Epithelial cell of esophagus (primary cell): ENCODE measurements at places on chromosomes 13 and 19.
A peak's percentile ranks its signal among the peaks of the same experiment; 100 is the strongest.

- DNase-seq = no peak
These were observed 149.0 kb upstream of the ZNF536 start for GRCh38 chr19:30222992-30223865.

DNA sequence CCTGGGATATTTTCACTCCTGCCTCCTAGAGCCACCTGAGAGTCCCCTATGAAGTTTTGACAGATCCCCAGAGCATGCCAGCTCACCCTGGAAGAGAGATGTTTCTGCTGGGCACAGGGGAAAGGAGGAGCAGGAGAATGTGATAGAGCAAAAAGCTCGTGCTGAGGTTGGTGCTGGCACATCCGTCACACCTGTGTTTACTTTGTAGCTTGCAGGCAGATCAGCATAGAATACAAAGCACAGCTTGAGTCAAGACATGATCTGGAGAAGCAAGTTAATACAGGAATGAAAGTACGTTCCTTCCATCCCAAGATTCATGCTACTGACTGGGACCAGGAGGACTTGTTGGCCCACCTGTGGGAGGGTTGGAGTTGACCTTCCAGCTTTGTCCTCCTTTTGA, 46.1 kb downstream of the HSPH1 start:
- peak; percentile 88 for DNase-seq

- no peak for DNase-seq
These were observed 3.7 kb upstream of the AKAP8L start for GRCh38 chr19:15422296-15423075.

GRCh38 chr19:16293118-16294091, 31.2 kb upstream of the KLF2 start:
- peak; percentile 8 for DNase-seq

DNA sequence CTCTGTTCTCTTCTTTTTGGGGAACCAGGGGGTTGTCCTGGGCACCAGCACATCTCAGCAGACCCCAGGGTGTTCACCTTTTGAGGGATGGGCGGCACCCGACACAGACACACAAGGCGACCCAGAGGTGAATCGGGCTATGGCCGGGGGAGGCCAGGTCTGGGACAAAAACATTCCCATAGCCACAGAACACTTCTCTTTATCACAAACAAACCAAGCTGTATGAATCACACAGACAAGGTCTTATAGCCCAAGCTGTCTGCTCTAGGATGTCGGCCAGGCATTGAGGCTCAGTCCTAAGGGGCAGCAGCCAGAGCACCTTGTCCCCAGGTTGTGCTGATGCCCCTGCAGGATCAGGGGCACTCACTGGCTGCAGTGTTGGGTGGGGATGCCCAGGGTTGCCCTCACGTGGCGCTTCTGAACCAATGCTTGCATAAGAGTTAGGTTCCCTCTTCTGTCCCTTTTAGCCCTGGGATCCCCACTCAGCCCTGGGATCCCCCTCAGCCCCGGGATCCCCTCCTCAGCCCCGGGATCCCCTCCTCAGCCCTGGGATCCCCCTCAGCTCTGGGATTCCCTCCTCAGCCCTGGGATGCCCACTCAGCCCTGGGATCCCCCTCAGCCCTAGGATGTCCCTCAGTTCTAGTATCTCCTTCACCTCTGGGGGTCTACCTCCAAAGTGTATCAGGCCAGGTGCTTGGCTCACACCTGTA, 26.9 kb downstream of the MAU2 start:
- no peak for DNase-seq

DNA sequence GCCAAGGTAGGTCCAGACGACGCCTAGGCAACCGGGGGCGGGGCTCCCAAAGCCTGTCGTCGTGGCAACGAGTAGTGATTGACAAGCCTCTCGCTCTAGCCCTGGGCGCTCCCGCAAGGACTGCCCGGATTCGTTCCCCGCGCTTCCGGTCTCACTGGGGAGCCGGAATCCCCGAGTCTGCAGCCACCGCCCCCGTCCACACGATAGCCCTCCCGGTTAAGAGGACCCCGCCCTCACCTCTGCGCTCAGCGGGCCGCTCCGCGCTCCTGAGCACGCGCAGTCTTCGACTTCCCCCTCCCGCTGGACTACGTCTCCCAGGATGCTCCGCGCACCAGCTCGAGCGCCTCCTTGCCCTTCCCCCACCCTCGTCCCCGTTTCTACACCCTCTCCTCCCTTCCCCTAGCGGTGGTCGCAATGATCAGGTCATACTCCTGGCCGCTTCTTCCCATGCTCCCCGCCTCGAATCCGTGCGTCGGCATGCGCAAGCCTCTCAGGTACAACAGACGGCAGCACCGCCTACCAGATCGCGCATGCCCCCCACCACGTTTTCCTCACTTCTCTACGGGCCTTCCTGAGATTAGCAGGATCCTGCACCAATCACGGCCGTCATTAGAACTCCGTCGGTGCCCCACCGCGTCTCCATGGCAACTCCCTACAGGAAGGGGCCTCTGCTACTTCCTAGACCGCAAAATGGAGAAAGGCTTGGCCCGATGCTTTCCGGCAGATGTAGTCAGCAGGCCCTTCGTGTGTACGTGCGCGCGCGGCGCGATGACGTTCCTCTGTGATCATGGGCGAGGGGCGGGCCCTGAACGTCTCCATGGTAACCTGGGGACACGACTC, at the start of gene MZF1:
TSS of gene MZF1 (minus strand) at position 518 of the 840 bp plus-strand sequence. CDS start 1,946 bp downstream, outside the sequence.
- DNase-seq = peak; percentile 100

- DNase-seq = no peak
These were observed 6.6 kb downstream of the PTBP1 start for GRCh38 chr19:803686-804418.

DNA sequence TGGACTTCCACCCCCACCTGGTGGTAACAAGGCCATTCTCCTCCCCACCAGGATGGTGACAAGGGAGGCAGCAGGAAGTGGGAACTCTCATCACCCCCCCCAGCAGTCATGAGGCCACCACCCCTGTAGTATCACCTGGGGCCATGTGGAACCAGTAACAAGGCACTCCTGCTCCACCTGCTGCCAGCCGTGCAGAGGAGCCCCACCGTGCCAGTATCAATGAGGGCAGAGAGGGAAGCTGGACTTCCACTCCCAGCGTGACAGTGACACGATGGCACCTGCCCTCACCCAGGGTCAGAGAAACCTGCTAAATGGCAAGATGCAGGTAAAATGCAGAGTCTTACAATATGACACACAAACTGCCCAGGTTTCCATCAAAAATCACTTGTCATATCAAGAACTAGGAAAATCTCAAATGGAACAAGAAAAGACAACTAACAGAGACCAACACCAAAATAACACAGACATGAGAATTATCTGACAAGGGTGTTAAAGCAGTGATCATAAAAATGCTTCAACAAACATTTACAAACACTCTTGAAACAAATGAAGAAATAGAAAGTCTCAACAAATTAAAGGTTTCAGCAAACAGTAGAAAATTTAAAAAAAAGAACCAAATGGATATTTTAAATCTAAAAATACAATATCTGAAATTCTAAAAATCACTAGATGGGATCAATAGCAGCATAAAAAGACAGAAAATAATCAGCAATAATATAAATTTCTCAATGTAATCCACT, 9.1 kb upstream of the SPACA7 start:
- DNase-seq = no peak
